Activated CD8-positive, alpha-beta memory T cell treated with anti-CD3 and anti-CD28 coated beads for 4 hours (primary cell): ENCODE measurements at places on chromosomes 7 and 10.

DNA sequence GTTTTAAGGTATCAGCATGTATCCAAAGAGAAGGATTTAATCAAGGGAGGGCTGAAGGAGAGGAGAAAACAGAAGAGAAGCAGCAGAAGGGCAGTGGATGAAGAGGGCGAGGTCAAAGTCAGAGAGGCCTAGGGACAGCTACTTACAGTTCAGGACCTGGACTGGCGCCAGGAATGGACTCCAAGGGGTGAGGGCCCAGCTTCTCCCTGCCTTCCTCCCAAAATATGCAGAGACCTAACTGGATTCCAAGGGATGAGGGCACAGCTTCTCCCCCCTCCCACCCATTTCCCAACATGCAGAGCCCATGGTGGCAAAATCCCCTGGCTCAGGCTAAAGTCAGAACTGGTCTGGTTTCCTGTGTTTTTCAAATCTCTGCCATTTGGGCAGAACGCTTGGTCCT, 3.4 kb upstream of the TCF7L2 start:
- DNase-seq = no peak

DNA sequence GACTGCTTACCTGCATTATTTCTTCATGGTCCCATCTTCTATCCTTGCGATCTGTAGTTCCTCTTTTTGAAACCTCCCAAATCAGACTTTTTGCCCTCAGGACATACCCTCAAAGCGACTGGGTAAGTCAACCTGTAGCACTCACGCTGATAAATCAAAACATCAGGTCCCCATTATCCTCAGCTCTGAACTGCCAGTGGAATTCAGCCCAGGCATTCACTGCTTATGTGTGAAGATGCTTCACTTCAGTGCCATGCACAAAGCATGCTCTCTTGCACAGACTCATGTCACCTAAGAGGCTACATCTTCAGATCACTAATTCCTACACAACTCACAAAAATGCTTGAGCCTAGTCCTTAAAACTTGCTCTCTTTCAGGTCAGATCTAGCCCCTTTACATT, 283.6 kb upstream of the KLF6 start:
- no peak for DNase-seq

GRCh38 chr7:45153233-45153632, 4.4 kb upstream of the RAMP3 start:
- DNase-seq = no peak

DNA sequence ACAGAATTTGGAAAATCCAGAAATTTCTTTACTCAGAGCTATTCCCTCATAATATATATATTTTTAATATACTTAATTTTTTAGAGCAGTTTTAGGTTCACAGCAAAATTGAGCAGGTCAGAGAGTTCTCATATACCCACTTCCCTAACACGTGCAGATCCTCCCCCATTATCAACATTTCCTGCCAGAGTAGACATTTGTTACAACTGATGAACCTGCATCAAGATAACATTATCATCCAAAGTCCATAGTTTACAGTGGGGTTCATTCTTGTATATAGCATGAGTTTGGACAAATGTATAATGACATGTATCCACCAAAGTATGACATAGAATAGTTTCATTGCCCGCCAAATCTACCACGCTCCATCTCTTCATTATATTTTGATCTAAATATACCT, 170.0 kb downstream of the PTEN start:
- DNase-seq = no peak

DNA sequence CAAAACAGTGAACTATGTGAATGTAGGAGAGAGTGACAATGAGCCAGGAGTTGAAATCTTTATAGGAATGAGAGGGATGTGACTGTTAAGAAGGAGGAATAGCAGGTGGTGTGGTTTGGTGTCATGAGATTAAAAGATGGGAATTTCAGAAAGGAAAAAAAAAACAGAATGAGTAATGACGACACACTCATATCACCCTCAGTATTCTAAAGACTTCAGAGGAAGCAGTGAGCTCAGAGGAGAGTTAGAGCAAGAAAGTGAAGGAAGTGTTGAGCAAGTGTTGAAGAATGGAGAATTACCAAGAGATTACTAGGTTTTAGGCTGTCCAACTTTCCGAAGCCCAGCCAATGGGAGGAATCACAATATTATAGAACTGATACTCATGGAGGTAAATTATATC, 220.5 kb upstream of the HGF start:
- DNase-seq = no peak

- no peak for DNase-seq
Measured at GRCh38 chr7:33157781-33158180, 28.4 kb downstream of the BBS9 start.

DNA sequence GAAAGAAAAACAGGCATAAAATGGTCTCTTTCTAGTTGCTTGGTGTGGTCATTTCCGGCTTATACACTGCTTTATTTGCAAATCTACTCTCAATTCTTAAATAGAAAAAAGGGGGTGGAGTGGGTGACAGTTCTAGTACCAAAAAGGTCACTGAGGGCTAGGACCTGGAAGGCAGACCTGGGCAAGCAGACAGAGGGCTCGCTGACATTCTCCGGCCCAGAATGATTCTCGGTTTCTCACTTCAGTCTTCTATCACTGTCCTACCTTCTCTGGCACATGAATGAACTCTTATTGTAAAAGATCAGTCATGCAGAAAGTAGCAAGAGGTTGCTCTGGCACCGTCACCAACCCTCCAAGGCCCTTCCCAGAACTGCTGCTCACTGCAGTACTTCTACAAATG, 54.0 kb downstream of the MALSU1 start:
- no peak for DNase-seq

DNA sequence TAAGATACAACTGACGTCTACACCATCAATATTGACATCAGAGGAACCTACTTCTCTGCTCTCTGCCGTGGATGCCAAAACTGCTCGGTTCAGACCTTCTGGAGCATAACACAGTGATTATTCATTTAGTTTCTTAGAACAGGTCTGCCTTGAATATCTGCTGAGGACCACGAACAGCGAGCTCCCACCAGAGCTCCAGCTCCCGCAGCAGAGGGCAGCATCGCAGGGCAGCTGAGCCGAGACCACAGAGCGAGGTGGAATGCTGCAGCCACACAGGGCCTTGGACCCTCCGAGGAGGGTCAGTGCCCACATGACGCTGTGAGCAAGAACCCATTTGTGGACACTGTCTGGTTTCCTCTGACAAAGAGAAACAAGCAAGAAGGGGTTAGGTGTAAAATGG, 6.8 kb downstream of the VIPR2 start:
- DNase-seq = no peak

- no peak for DNase-seq
Measured at GRCh38 chr10:83677795-83678194, 461.5 kb upstream of the GHITM start.

DNA sequence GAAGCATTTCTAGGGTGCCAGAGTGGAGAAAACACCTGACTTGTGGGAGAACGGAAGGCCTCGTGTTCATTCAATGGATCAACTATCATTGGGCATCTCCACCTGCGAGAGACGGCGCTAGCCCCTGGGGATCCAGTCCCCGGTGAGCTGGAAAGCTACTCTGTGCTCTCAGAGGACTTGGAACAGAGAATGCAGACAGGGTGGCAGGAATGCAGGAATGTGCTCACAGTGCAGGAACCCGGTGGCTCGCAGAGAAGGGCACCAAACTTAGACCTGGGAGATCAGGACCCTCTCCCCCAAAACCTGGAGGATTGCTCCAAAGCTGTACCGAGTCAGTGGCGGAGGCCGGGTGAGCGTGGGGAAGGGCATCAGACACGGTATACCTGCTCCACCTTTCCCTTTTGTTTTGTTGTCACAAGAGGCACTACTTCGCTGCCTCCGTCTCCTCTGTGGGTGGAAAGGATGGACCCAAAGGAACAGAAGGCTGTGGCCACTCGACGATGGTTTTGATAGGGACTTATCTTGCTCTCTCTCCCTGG, 569.0 kb upstream of the C7orf33 start:
- no peak for DNase-seq

- DNase-seq = no peak
Measured at GRCh38 chr7:131226514-131226865, 101.2 kb upstream of the MKLN1 start.

DNA sequence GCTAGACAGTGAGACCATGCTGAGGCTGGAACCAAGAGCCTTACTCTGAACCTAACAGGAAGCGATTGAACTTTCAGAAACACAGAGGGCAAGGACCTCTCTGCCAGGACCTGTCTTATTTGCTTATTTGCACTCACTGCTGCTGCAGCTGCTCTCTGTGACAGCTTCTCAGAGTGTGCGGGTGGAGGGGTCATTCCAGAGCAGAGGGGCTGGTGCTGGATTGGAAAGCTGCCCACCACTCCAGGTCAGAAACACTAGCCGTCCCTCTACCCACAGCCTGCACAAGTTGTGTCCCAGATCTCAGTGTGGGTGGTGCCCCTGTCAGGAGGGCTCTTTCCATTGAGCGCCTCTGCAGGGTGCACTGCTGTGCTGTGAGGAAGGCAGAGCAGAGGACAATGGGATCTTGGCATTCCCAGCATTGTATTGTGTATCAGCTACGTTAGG, 126.2 kb downstream of the CCNY start:
- no peak for DNase-seq

DNA sequence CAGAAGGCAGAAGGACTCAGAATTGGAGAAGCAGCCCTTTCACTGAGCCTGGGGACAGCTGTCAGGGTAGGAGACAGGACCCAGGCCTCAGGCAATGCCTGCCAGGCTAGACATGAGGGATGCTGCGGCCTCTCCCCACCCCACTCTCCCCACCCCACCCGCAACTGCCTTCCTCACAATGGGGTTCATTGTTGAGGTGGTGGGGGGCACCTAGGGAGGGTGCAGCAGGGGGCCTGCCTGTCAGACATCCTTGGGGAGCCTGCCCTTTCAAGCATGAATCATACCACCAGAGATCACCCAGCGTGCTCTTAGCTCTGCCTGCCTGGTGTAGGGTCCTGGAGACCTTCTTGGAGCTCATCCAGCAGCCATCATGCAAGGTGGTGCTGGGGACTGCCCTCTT, at the start of gene C10orf62:
TSS of gene C10orf62 (plus strand) at position 243 of the 400 bp plus-strand sequence. CDS start 177 bp downstream, outside the sequence.
- DNase-seq = no peak

GRCh38 chr10:117553142-117553814, 10.7 kb downstream of the EMX2 start:
- DNase-seq = no peak

DNA sequence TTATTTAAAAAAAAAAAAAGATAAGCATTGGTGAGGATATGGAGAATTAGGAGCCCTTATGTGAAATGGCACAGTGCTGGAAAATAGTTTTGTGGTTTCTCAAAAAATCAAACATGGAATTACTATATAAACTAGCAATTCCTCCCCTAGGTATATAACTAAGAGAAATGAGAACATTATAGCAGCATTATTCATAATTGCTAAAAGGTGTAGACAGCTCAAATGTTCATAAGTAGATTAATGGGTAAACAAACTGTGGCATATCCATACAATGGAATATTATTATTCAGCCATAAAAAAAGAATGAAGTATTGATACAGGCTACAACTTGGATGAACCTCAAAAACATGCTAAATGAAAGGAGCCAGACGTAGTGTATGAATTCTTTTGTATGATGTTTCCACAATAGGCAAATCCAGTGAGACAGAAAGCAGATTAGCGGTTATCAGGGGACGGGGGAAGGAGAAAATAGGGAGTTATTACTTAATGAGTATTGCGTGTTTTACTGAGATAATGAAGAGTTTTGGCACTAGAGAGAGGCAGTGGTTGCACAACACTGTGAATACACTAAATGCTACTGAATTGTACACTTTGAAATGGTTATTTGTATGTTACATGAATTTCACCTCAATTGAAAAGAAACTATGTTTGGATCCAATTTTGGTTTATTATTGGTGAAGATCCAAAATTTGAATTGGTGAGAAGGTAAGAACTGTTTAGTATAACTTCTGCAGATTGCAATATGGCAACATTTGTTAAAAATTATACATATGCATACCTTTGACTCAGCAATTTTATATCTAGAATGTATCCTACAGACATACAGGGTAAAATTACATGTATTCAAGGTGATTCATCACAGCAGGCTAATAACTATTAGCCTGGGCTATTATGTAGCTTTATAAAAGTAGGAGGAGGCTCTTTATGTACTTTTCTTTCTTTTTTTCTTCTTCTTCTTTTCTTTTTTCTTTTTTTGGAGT, 69.7 kb downstream of the VCL start:
- DNase-seq = no peak

- DNase-seq = no peak
Measured at GRCh38 chr10:43037440-43037839, 39.4 kb upstream of the RET start.

DNA sequence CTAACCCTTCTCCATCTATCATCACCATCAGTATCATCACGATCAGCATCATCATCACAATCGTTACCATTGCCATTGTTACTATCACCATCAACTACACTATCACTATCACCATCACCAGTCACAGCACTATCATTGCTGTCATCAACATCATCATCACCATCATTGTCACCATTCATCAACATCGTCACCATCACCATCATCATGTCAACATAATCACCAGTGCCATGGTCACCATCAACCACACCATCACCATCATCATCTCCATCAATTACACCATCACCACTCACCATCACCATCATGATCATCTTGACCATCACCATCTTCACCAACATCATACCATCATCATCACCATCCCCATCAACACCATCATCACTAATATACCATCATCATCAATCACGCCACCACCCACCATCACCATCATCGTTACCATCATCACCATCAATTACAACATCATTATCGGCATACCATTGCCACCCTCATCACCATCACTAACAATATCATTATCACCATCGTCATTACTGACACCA, 66.5 kb downstream of the TNS3 start:
- DNase-seq = no peak

- no peak for DNase-seq
Measured at GRCh38 chr10:119715628-119716505, 10.0 kb upstream of the INPP5F start.

DNA sequence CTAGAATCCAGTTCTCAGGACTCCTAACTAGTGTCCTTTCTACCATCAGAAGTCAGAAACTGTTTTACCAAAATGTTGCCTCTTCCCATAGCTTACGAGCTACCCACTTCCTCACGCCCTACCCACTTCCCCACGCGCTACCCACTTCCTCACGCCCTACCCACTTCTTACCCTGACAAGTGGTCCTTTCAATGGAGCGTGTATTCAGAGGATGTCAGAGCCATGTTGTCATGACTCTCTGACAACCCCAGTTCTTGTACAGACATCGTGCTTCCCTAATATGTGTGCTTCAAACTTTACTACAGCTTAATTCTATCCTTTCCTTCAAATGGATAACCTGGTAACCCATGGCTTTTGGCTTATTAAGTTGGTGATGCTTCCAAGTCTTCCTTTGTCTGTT, 84.8 kb upstream of the PHF14 start:
- DNase-seq = no peak

DNA sequence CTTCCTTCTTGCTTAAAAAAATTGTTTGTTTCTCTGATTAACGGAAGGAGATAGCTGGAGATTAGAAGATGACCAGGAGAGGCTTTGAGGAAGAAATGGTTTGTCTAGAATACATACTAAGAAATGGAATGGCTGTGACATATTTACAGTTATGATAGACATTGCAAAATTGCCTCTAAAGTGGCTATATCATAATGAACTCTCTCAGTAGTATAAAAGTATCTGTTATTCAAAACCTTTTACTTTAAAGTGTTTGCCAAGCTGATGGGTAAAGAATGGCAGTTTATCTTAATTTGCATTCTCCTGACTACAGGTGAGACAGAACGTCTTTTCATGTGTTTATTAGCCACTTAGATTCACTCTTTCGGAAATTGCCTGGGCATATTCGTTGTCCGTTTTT, 28.7 kb downstream of the LRGUK start:
- no peak for DNase-seq
